ENCODE measurements at places on chromosomes 4 and X.

DNA sequence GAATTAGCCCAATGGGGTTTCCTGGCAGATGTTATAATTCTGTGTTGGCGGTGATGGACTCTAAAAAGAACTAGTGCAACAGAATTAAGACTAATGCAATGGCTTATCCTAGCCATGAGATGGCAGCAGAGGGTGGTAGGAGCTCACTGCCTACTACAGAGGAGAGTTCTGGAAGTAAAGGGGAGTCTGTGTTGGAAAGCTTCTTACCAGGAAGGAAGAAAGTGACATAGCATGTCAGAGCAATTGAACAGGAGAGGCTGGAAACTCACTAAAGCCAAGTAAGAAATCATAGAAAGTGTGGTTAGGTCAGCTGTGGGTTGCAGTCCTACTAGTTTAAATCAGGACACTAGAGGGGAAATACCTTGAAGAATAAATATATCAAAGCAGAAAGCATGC, 6.3 kb upstream of the TRPC5OS start:
- peak; percentile 13 for DNase-seq

DNA sequence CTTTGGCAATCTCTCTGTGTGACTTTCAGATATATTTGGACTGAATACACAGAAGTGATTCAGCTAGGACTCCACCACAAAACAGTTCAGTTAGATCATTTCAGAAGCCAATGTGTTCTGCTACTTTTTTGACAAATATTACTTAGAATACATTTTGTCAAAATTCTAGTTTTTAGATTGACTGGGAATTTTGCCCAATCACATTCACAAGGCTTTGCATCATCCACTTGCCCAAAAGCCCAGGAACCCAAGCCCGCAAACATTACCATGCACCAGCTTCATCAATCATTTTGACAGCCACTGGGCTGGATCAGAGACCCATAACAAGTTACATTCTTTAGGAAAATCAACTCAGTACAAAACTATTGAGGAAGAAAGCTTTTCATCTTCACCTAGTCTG, 256.6 kb upstream of the NDST3 start:
- DNase-seq, result no peak

GRCh38 chrX:17374619-17375366, at the start of gene NHS:
NHS (plus strand) TSS chrX:17375200; CDS start chrX:17375758, 558 bp downstream.
- no peak for DNase-seq

DNA sequence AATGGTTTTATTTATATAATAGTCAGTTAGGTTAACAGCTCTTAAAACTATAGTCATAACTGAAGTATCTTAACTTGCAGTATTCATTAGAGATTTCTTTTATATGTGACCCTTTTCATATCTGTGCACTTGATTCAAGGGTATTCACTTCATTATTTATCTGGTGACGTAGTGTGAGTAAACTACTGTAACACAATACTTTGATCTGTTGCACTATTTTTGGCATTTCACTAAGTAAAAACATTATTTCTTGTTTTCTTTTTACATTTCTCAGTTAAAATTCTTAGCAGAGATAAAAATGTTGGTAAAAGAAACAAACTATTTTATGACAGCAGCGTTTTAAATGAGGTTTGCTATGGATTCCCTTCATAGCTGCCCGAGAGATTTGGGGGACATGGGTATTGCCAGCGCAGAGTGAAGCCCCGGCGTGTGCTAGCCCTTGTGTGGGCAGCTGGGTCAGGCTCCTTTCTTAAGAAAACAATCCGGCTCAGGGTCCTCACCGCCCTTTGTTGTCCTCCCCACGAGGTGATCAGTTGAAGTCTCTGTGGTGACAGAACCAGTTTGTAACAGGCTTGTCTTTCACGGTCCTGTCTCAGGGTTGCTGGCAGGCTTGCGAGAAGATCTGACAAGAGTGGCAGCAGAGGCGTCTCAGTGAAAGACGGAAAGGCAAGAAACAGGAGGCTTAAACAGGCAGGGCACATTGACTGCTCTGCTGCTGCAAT, 293.4 kb downstream of the BMPR1B start:
- no peak for DNase-seq

DNA sequence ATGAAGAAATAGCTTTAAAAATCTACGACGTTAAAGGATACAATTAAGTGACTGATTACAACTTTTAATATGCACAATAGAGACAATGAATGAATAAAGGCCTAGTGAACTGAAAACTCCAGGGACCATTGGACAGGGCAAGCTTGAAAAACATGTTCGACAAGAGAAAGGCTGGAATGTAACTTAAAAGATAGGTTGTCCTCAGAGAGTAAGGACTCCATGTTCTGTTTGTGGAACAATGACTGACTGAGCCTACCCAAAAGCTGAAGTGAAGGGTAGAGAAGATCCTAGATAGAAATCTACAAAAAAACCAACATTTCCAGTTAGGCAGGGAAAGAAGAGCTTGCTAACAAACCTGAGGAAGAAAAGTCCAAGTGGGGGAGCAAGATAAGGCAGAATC, 173.4 kb downstream of the NR3C2 start:
- DNase-seq, result no peak

DNA sequence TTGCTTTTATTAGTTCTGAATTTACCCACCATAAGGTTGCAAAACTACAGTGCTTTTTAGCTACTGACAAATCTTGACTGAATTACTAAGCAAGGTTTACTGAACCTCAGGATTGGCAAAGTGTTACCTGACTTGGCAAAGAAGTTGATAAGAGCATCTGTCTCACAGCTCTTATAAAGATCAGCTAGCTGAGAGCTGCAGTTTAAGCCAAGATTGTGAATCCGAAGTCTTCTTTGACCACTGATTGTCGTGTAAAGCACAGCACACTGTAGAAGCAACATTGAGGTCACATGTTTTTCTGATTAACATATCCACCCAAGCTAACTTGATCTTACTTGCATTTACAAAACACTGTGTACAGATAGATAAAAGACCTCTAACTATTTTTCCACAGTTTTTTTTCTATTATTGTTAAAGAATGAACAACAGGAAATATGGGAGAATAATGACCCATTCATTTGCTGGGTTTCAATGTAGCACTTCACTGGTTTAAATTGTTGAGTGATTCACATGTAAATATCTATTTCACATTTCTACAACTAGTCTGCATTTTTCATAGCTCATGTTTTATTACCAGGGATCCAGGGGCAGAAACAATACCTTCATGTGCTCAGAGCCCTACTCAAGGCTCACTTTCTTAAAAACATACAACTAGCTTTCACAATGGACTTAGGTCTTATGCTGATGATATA, 54.0 kb downstream of the METTL14 start:
- no peak for DNase-seq

DNA sequence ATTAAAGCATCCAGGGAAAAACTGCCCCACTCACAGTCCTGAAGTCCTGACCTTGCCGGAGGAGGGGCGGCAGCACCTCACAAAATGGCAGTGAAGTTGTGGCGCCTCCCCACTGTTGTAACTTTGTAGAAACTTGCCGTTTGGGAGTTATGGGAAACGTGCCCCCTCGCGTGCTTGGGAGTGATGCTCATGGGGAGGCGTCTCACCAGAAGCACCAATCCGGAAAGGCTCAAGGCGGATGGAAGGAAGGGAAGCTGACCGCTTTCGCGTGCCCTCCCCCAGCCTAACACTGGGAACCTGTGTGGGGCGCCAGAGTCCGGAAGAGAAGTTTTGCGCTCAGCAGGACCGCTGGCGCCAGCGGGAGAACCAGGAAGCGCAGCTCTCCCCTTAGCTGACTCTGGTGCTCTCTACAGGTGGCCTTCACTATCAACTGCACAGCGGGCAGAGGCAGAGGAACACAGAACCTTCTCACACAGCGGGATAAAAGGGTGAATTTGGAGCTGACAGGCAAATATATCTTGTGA, at the start of the genes CT45A10 and SAGE1:
CT45A10 (minus strand) TSS at position 151 of the 524 bp plus-strand sequence. CDS start 8,100 bp downstream, outside the sequence.
SAGE1 (plus strand) TSS at position 423 of the 524 bp plus-strand sequence. CDS start 2,527 bp downstream, outside the sequence.
- no peak for DNase-seq

GRCh38 chr4:54378461-54378860, 149.4 kb downstream of the PDGFRA start:
- DNase-seq, result no peak

GRCh38 chr4:95118497-95118896, 360.7 kb downstream of the BMPR1B start:
- DNase-seq, result no peak

GRCh38 chrX:131746491-131746968, 202.7 kb downstream of the OR13H1 start:
- DNase-seq, result no peak

GRCh38 chr4:142473218-142473959, 372.7 kb downstream of the INPP4B start:
- no peak for DNase-seq

GRCh38 chr4:177546745-177547144, 104.5 kb upstream of the AGA start:
- DNase-seq, result no peak

GRCh38 chrX:142804085-142804484, 221.6 kb upstream of the SPANXN4 start:
- no peak for DNase-seq

- no peak for DNase-seq
Observed at GRCh38 chr4:83381173-83381572, 46.5 kb upstream of the HPSE start.

GRCh38 chr4:143397335-143397734, 60.7 kb downstream of the GAB1 start:
- DNase-seq, result no peak

GRCh38 chrX:19866626-19867410, 20.6 kb downstream of the SH3KBP1 start:
- no peak for DNase-seq

DNA sequence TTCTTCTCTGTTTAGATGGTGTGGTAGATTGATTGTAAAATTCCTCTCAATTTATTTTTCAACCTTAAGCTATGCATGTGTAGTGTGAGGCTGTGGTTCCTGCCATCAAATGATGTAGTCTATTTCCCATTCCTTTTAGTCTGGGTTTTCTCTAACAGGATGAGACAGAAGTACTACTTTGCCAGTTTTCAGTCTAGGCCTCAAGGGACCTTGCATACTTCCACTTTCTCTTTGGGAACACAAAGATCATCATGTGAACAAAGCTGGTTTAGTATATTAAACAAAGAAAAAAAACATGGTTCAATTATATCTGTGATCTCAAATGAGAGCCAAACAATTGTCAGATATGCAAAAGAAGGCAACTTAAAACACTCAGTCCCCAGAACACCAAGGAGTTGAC, 1284.0 kb downstream of the RAPGEF2 start:
- DNase-seq, result no peak

DNA sequence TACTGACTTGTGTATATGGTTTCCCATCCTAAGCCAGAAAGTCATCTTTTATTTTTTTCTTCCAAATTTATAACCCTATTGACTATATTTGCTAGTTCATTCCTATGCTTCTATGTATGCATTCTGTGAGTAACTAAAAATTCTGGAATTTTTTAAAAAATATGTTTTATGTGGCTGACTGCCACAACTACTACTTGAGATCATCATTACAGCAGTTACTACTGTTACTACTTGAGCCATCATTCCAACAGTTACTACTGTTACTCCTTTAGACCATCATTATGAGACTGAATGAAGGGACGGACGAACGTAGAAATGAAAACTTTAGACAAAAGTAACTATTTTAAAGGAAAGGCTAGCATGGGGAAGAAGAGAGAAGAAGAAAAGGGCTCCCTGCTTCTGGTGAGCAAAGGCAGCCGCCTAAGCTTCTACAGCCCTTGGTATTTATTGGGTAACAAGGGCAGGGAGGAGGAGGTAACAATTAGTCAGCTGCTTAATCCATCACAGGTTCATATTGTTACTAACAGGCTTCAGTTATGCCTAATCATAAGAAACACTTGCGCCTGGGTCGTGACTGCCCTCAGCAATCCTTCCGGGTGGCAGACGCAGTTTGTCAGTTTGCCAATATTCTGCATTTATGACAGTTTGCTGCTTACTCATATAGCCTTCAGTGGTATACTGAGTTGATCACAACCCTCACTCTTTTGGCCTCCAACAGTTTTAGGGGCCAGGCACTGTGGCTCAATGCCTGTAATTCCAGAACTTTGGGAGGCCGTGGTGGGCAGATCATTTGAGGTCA, 80.4 kb downstream of the PDLIM5 start:
- no peak for DNase-seq

- no peak for DNase-seq
Observed at GRCh38 chr4:72531322-72531721, 37.7 kb downstream of the ADAMTS3 start.

GRCh38 chr4:26076000-26076587, 162.1 kb downstream of the SMIM20 start:
- no peak for DNase-seq

- no peak for DNase-seq
Observed at GRCh38 chr4:169840554-169840953, 82.8 kb upstream of the HPF1 start.

DNA sequence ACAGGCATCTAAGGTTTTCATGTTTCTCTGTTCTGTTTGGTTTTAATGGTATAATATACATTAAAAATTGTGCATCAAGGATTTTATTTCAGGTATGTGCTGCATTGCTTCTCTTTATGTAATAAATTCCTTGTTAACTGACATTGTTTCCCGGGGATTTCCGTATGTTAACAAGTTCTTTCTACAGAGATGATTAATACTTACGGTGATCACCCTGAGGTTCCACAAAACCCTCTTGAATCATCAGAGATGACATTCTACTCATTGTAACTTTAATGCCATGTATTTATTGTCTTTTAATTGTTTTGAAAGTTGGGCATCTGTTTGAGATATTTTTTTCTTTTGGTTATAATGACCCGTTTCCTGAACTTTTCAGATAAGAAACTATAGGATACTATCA, 37.5 kb downstream of the ARHGAP10 start:
- DNase-seq, result no peak

DNA sequence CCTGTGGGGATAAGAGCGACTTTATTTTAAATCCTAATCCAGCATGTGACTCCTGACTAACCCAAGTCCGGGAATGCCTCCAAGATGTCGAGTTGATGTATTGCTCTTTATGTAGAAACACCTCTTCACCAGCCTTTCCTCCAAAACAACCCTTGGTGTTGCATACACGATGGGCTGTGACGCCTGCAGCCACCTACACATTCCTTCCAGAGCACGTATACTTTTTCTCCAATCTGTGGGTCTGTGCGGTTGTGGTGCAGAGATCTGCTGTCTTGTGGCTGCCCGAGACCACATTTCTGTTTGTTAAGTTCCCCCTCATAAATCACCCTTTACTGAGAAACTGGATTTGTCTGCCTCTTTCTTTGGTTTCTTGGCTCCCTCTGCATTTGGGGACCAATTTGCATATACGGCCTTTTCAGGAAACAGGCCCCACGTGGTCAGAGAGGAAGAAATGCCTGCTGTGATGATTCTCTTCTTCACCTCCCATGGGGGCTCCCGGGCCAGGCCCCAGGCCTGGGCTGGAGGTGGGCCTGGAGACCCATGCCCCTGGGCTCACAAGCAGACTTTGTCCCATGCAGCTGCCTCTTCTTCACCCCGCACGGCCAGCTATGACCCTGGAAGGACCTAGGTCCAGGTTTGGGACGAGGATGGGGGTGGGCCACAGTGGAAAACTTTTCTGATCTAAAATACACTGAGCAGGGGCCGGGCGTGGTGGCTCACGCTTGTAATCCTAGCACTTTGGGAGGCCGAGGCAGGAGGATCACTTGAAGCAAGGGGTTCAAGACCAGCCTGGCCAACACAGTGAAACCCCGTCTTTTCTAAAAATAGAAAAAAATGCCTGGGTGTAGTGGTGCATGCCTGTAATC, 21.4 kb upstream of the AFAP1 start:
- DNase-seq, result no peak

GRCh38 chr4:93761286-93761685, 67.3 kb upstream of the ATOH1 start:
- DNase-seq, result no peak

GRCh38 chr4:24551492-24552289, 32.7 kb downstream of the DHX15 start:
- no peak for DNase-seq

GRCh38 chr4:155809835-155810234, 51.0 kb downstream of the GUCY1B1 start:
- peak; percentile 68 for DNase-seq

GRCh38 chr4:158002173-158002572, 170.7 kb downstream of the GASK1B start:
- DNase-seq, result no peak

GRCh38 chrX:104670051-104670450, 104.1 kb downstream of the IL1RAPL2 start:
- no peak for DNase-seq

Data from epithelial cell of proximal tubule (primary cell).